HL-60 (cell line): ENCODE measurements at places on chromosomes 5 and 9.

GRCh38 chr5:9343146-9343850, 202.6 kb downstream of the SEMA5A start:
- DNase-seq: no peak

- no peak for DNase-seq
These were observed 93.9 kb downstream of the CD180 start for GRCh38 chr5:67102708-67103107.

GRCh38 chr5:105639068-105639467, 2031.7 kb downstream of the EFNA5 start:
- no peak for DNase-seq

GRCh38 chr5:150945486-150945885, 40.7 kb upstream of the ZNF300 start:
- no peak for DNase-seq

GRCh38 chr9:125745018-125745417, 2.2 kb upstream of the PBX3 start:
- DNase-seq: no peak

- DNase-seq: no peak
These were observed 313.6 kb downstream of the ARHGEF28 start for GRCh38 chr5:73939557-73939956.

DNA sequence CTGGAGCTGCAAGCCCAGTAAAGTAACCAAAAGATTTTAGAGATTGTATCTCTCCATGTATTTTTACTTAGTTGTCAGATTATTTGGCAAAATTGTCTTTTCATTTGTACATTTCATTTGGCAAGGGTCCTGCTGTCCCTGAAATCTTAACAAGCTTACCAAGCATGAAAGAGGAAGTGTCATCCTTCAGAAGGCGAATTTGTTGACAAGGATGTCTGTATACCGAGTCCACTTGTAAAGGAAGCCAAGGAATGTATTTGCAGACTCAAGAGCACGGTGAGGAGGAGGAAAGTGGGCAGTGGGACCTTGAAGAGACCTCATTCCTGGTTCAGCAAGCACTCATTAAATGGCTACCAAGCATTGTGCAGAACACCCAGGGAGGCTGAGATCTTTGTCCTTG, 7.5 kb upstream of the OTULINL start:
- no peak for DNase-seq

DNA sequence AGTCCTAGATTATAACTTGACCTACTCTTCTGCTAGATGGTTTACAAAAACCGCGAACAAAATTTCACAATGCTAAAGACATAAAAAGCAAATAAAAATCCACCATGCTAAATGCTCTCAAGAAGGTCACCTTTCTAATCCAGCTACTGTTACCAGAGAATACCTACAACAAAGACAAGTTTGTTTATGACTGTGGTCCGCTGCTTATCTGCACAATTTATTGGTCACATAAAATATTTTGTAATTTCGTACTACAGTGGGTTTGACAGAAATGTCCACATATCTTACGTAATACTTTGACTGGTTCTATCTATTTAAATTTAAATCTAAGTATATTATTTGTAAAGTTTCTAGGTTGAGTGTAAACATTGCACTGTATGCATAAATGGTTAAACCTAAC, 257.6 kb upstream of the ZNF608 start:
- no peak for DNase-seq

DNA sequence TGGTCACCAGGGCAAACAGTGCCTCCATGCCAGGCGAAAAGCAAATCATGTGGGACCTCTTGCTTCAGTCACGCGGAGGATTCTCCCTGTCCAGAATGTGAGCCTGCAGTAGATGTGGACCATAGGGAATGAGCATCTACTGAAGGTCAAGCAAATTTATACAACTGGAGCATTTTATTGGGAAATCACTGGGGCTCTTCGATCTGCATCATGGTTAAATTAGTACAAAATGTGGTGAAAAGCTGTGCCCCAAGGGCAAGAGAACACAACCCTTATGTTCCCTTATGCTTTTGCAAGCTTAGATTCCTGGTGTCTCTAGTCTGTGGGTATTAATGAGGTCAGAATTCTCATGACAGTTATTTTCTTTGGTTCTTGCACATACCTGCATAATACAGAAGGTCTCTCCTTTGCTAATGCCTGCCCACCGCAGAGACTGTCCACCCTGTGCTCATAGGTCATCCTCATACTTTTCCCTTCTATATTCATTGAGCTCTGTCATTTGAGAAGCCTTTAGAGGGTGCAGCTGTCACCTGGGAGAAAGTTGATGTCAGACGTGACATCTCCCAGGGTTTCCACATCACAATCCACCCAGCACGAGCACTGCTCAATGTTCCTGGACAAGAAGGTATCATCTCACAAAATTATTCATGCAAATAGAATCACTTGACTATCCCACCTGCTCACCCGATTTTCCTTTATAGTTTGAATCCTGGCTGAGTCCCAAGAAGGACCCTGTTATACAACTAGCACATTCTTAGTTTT, 111.7 kb downstream of the NXNL2 start:
- no peak for DNase-seq

DNA sequence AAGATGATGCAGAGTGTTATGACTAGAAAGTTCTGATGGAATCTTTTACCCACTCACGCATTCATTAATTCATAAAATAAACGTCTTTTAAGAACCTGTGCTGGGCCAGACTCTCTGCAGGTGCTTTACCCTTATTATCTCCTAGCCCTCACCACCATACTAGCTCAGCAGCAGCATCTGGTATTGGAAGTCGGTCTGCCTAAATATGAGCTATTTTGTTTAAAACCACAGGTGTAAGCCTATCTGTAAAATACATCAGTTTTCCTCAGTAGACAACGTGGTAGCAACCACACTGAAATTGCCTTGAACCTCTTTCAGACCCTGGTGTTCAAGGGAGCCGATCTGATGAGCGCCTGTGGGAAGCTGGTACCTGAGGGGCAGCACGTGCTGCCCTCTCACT, 69.4 kb downstream of the PPIC start:
- no peak for DNase-seq

GRCh38 chr5:116872986-116873385, 298.4 kb upstream of the SEMA6A start:
- DNase-seq: no peak

GRCh38 chr9:18706648-18707047, 232.7 kb downstream of the ADAMTSL1 start:
- DNase-seq: no peak

DNA sequence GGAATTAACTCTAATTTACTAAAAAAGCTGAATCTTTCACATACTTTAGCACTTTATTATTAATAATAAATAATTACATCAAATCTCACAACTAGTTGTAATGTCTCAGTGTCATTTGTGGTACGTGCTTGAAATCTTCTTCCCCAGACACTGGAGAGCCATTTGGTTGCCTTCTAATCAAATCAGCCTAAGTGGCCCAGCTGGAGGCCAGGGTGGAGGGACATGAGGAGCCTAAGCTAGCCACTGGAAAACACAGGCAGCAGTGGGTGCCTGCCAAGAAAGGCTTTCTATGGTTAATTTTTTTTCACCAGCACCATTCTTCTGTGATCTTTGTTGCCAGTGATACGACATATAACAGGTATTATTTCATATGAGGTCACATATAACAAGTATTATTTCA, 117.0 kb downstream of the ERCC6L2 start:
- DNase-seq: no peak

- DNase-seq: no peak
These were observed 25.0 kb downstream of the LMNB1 start for GRCh38 chr5:126801992-126802294.

DNA sequence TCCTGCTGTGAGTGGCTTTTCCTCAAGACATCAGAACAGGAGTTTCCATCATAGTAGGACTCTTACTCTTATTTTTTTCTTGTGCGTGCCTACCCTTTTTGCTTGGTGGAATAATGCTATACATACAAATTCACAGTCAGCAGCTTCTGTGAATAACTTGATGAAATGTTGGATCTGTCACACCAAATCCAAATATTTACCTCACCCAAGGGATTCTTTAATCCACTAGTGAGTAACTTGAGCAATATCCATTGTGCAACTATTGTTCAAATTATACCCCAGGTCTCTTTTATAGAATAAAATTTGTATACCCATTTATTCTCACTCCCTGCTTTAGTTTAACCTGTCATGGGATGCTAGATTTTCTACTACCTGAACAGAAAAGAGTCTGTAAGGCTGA, 1078.3 kb upstream of the EDIL3 start:
- no peak for DNase-seq

DNA sequence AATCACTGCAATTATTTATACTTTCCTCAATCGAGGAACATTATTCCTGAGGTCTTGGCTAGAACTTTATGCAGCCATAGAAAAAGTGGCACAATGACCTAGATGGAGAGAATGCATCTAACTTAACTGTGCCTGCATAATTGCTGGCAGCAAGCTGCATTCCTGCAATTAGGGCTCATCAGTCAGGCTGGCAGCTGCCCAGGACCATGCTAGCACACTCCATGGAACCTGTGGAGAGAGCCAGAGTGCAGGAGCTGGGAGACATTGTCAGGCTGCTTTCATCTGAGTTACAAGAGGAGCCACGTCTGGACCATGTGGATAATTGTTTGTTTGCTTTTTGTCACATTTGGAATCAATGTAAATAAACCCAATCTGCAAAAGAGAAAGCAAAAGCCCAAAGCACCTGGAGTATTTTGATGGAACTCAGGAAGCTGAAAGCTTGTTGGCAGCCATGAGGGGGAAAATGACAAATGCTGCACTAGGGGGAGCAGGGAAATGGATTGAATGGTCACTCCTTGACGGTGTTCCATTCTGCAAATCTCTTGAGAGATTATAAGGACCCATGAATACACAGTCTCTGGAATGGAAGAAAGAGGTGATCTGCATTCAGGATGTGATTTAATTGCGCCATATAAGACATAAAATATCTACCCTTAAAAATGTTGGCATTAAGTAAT, 839.9 kb downstream of the MAT2B start:
- no peak for DNase-seq

- no peak for DNase-seq
These were observed 708.8 kb downstream of the PTPRD start for GRCh38 chr9:9904041-9904440.

- DNase-seq: no peak
These were observed 377.1 kb downstream of the ACTL7B start for GRCh38 chr9:108478431-108479332.

GRCh38 chr5:140348104-140348503, 1.7 kb upstream of the HBEGF start:
- DNase-seq: peak; percentile 9

- no peak for DNase-seq
These were observed 24.3 kb upstream of the UBAP2 start for GRCh38 chr9:34072868-34073590.

DNA sequence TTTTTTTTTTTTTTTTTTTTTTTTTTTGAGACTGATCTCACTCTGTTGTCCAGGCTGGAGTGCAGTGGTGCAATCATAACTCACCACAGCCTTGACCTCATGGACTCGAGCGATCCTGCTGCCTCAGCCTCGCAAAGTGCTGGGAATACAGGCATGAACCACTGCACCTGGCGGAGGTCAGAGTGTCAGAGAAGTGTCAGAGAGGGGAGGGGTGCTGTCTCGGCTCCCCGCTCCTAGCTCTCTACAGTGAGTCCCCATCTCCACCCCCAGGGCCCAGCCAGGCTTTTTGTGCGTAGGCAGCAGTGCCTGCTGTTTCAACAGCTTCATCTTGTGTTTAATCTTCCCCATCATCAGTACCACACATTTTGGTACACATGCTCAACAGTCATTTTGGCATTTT, 38.3 kb downstream of the SAR1B start:
- no peak for DNase-seq

DNA sequence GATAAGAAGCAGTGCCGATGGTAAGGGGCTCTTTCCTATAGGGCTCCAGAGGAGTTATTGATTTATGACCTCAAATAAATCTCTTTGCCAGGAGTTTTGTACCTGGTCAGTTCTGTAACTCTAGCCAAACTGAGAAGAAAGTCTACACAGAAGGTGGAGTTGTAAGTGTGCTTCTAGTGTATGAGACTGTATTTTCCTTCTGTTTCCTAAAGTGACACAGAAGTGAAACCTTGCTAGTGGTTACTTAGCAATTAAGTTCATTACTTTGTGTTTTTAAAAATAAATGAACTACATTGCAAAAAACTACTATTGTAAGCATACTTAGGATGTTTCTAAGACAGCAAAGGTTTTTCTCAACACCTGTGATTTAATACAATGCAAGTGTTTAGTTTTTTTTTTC, 48.7 kb upstream of the ACTBL2 start:
- DNase-seq: no peak

- no peak for DNase-seq
These were observed 21.2 kb upstream of the MARCHF3 start for GRCh38 chr5:127051591-127051990.

- no peak for DNase-seq
These were observed 299.4 kb upstream of the RASA1 start for GRCh38 chr5:86968301-86968753.

- no peak for DNase-seq
These were observed 44.4 kb upstream of the ELOVL7 start for GRCh38 chr5:60888359-60889061.

- DNase-seq: no peak
These were observed 41.1 kb upstream of the DAP start for GRCh38 chr5:10801931-10802666.

DNA sequence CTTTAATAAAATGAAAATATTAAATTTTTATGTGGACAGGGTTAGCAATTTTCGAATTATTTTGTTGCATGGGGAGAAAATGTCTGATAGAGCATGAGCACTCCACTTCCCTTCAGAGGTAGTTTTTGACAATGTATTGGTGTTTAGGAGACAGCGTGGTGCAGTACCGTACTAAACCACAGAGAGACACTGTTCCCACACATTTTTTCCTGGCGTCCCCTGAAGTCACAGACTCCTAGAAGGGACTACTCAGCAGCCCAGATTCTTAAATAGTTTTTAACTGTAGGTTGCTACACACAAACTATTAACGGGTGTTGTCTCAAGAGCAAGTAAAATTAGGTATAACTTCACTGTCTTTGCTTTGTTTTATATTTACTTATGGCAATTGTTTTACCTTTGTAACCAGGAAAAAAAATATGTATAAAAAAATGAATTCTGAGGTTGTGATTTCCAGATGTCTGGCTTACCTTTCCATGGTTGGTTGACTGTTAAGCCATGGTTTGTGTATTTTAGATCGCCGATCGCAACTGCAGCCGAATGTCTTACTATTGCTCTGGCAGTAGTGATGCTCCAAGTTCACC, 171.2 kb downstream of the DOCK8 start:
- no peak for DNase-seq

- DNase-seq: no peak
These were observed 11.8 kb upstream of the HEXB start for GRCh38 chr5:74673011-74673790.

DNA sequence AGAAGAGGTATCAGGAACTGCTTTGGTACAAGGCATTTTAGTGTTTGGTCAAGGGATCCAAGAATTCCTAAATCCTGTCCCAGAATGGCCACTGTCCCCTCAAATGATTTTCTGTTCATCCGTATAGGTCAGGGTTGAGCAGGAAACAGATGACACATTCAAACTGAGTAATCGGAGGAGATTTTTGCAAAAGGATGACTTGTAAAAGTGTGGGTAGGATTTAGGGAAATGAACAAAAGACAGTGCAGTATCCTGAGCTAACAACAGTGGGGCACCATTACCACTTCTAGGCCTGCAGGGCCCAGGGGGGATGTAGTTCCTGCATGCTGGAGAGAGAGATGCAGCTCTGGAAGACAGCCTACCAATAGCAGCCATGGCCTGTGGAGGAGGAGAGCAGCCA, 290.1 kb downstream of the ZSWIM6 start:
- DNase-seq: no peak

- no peak for DNase-seq
These were observed 688 bp downstream of the CNTLN start for GRCh38 chr9:17135295-17136160.
